ENCODE measurements at places on chromosomes 6 and 20. TPM values are rescaled to one million over a fixed set of nuclear protein-coding genes. Genes with fewer than 3 reads are reported as not detected.

- no peak overlapping the region for H3K4me3 ChIP-seq
- H3K27ac ChIP-seq, result no peak overlapping the region
- no peaks in the 10 kb centered on the region for H3K27me3 ChIP-seq
- no peaks in the 10 kb centered on the region for H3K4me1 ChIP-seq
- peak; percentile 35 for DNase-seq
- H3K36me3 ChIP-seq, result no peaks in the 10 kb centered on the region
These were observed 17.4 kb upstream of the TBC1D22B start for GRCh38 chr6:37239950-37240713.

- no peaks in the 10 kb centered on the region for H3K36me3 ChIP-seq
- H3K27ac ChIP-seq, result no peak overlapping the region
- H3K4me3 ChIP-seq, result no peak overlapping the region
- H3K27me3 ChIP-seq, result no peaks in the 10 kb centered on the region
- no peaks in the 10 kb centered on the region for H3K4me1 ChIP-seq
- no peak for DNase-seq
These were observed 15.0 kb downstream of the ADGRF5 start for GRCh38 chr6:46906776-46907175.

The PBOV1 gene
- total RNA-seq, result not detected

The SPATA25 gene
- 1.2 TPM for total RNA-seq

- no peaks in the 10 kb centered on the region for H3K27me3 ChIP-seq
- H3K4me3 ChIP-seq, result no peak overlapping the region
- H3K4me1 ChIP-seq, result peaks cover 3% of the 10 kb centered on the region
- no peak for DNase-seq
- H3K36me3 ChIP-seq, result no peaks in the 10 kb centered on the region
These were observed 32.3 kb downstream of the TULP4 start for GRCh38 chr6:158344534-158344933.

Data from naive thymus-derived CD4-positive, alpha-beta T cell (primary cell).